ENCODE measurements at places on chromosomes 2 and 18.

GRCh38 chr2:206245265-206245672, 29.2 kb upstream of the ZDBF2 start:
- H3K36me3 ChIP-seq: no peaks in the 10 kb centered on the region
- H3K27ac ChIP-seq: no peak overlapping the region
- no peak for DNase-seq

GRCh38 chr2:160210599-160211138, 10.6 kb upstream of the ITGB6 start:
- peak overlapping the region; percentile 96 for H3K27ac ChIP-seq
- no peaks in the 10 kb centered on the region for H3K27me3 ChIP-seq
- no peaks in the 10 kb centered on the region for H3K36me3 ChIP-seq
- no peak for DNase-seq

- no peaks in the 10 kb centered on the region for H3K36me3 ChIP-seq
- H3K27me3 ChIP-seq: no peaks in the 10 kb centered on the region
- H3K27ac ChIP-seq: no peak overlapping the region
- peaks cover 16% of the 10 kb centered on the region for H3K4me1 ChIP-seq
Observed at GRCh38 chr2:159605441-159606178, 10.7 kb downstream of the BAZ2B start.

DNA sequence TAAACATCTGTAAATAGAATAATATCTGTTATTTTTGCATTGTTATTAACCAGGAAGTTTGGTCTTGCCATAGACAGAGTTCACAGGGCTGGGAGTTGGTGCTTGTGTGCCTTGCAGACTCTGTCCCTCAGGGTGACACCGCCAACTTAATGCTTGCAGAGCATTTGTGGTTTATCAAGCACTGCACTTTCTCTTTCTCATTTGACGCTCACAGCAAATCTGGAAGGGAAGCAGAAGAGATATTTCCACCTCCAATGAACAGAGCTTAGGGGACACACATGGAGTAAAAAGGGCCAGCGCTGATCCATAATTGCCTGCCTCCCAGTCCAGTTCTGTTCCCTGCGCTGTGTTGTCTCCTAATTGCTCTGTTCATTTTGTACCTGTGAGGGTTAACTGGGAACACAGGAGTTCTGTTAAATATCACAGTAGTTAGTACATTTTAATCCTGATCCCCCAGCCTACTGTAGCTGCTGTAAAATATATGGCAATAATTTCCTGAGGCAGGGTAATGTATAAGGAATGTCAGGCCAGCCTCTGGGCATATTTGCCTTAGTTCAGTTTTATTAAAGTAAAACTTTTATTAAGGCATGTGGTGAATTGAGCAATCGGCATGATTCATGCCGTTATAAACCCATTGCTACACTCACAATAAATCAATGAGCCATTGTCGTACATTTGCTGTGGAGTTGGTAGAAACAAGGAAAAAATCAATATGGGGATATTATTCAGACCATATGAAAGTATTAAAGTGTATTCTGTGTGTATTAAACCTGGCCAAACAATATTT, 182.5 kb upstream of the OSR1 start:
- peak overlapping the region; percentile 66 for H3K4me3 ChIP-seq
- H3K27ac ChIP-seq: peak overlapping the region; percentile 79
- H3K27me3 ChIP-seq: no peaks in the 10 kb centered on the region
- peak; percentile 92 for DNase-seq

GRCh38 chr18:26457611-26458353, 90.6 kb downstream of the KCTD1 start:
- no peak overlapping the region for H3K4me3 ChIP-seq
- H3K27me3 ChIP-seq: no peaks in the 10 kb centered on the region
- no peak for DNase-seq
- peaks cover 18% of the 10 kb centered on the region for H3K36me3 ChIP-seq
- H3K27ac ChIP-seq: peak overlapping the region; percentile 71
- peaks cover 40% of the 10 kb centered on the region for H3K4me1 ChIP-seq

- H3K27me3 ChIP-seq: no peaks in the 10 kb centered on the region
- no peak for DNase-seq
- no peaks in the 10 kb centered on the region for H3K4me1 ChIP-seq
- peak overlapping the region; percentile 69 for H3K27ac ChIP-seq
- H3K4me3 ChIP-seq: peak overlapping the region; percentile 41
Observed at GRCh38 chr18:9824952-9825371, 60.8 kb upstream of the TXNDC2 start.

DNA sequence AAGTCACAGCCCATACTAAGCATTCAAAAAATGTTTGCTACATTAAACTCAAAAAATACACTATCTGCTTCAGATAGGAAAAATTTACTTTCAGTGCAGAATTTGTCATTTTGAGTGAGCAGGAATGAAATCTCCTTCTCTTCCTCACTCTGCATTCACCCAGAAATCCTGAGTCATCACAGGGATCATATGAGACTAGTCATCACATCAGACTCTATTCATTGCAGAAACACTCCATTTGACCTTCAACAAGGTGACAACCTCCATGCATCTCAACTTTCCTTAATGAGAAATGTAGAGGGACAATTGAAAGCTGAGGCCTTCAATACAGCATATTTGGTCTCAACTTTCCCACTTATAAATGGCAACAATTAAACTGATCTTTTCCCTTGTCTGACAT, 130.4 kb upstream of the CYP26B1 start:
- H3K36me3 ChIP-seq: no peaks in the 10 kb centered on the region
- 0 out of 2 replicates have a peak overlapping the region, but pooled peaks have one; percentile 36 for H3K27ac ChIP-seq
- peak; percentile 57 for DNase-seq
- no peak overlapping the region for H3K4me3 ChIP-seq
- peaks cover 1% of the 10 kb centered on the region for H3K27me3 ChIP-seq

GRCh38 chr2:136117909-136118818, at the start of gene CXCR4:
TSS of gene CXCR4 (minus strand) at chr2:136118149. CDS start at chr2:136118060, 89 bp downstream.
- no peaks in the 10 kb centered on the region for H3K36me3 ChIP-seq
- H3K27me3 ChIP-seq: peaks cover 42% of the 10 kb centered on the region
- no peak for DNase-seq
- H3K4me3 ChIP-seq: peak within 1 kb of the TSS; percentile 66
- no peak within 1 kb of the TSS for H3K27ac ChIP-seq
- 0 out of 2 replicates have a peak, but pooled peaks cover 8% of the 10 kb centered on the region for H3K4me1 ChIP-seq

- H3K4me3 ChIP-seq: no peak overlapping the region
- H3K36me3 ChIP-seq: no peaks in the 10 kb centered on the region
- H3K27me3 ChIP-seq: peaks cover 3% of the 10 kb centered on the region
- H3K27ac ChIP-seq: no peak overlapping the region
- H3K4me1 ChIP-seq: no peaks in the 10 kb centered on the region
Observed at GRCh38 chr2:157441072-157441454, 2.8 kb downstream of the CYTIP start.

DNA sequence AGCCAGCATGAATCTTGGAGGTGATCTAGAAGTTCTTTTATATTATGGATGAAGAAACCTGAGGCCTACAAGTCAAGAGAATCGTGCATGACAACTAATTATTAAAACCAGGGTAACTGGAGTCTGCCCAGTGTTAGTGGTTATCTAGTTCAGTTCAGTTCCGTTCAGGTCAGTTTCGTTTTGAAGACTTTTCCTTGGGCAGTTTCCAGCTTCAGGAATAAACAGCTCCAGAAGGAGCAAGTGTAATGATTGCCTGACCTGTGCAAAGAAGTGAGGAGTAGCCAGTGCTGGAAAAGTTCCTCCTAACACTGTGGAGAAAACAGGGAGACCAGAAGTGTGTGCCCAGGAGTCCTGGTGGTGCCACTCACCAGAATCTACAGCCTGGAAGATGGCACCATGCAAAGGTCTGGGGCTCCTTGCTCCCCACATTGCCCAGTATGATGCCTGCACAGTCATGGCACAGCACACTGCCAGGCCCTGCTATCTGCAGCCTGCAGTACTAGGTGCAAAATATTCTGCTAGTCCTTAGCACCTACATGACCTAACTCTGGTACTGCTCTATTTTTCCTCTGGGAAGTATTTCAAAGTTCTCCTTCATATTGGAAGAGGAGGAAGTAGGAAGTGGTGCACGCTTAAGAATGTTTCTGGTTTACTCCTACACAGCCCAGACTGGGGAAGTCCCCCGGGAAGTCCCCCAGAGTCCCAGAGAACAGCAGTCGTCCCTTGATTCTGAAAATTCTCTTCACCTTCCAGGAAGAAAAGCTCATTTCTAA, 65.8 kb downstream of the SUMO1 start:
- peaks cover 10% of the 10 kb centered on the region for H3K4me1 ChIP-seq
- no peak overlapping the region for H3K27ac ChIP-seq
- no peak for DNase-seq
- H3K36me3 ChIP-seq: no peaks in the 10 kb centered on the region
- no peaks in the 10 kb centered on the region for H3K27me3 ChIP-seq
- H3K4me3 ChIP-seq: no peak overlapping the region

DNA sequence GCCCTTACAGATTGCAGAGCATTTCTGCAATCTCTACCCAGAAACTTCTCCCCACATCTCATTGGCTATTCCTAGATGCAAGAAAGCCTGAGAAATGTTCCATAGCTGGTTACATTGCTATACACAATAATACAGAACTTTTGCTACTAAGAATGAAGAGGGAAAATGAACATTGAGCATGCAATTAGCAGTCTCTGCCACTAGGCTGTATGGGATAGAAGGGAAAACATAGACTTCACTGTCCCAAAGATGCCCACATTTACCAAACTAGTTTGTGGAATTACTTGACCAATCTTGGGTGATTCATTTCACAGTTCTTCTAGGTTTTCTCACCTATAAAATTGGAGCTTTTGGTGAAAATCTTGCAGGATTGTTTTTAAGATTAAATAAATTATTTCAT, 265.7 kb upstream of the NT5C1B start:
- H3K4me3 ChIP-seq: no peak overlapping the region
- H3K36me3 ChIP-seq: no peaks in the 10 kb centered on the region
- peaks cover 12% of the 10 kb centered on the region for H3K4me1 ChIP-seq

DNA sequence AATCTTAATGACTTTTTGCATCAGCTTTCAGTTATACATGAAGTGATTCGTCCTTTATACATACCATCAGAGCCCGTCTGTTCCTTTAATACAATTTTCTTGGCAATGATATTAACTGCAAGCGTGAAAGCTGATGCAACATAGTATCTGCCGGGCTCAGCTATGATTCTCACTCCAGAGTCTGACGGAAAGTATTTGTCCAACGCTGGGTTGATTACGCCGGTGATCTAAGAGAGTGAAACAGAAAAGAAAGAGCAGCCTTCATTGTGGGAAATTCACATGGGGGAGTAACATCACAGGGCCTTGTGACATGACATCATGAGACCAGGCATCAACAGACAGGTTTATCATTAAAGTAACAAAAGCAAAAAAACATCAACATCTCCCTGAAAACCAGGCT, 6.2 kb downstream of the ODC1 start:
- DNase-seq: no peak
- no peak overlapping the region for H3K4me3 ChIP-seq
- peak overlapping the region; percentile 17 for H3K27ac ChIP-seq
- peaks cover 6% of the 10 kb centered on the region for H3K27me3 ChIP-seq
- peaks cover 38% of the 10 kb centered on the region for H3K36me3 ChIP-seq

- peak overlapping the region; percentile 28 for H3K4me3 ChIP-seq
- DNase-seq: no peak
- peak overlapping the region; percentile 75 for H3K27ac ChIP-seq
- no peaks in the 10 kb centered on the region for H3K27me3 ChIP-seq
Observed at GRCh38 chr2:9895669-9896590, 52.7 kb downstream of the TAF1B start.

DNA sequence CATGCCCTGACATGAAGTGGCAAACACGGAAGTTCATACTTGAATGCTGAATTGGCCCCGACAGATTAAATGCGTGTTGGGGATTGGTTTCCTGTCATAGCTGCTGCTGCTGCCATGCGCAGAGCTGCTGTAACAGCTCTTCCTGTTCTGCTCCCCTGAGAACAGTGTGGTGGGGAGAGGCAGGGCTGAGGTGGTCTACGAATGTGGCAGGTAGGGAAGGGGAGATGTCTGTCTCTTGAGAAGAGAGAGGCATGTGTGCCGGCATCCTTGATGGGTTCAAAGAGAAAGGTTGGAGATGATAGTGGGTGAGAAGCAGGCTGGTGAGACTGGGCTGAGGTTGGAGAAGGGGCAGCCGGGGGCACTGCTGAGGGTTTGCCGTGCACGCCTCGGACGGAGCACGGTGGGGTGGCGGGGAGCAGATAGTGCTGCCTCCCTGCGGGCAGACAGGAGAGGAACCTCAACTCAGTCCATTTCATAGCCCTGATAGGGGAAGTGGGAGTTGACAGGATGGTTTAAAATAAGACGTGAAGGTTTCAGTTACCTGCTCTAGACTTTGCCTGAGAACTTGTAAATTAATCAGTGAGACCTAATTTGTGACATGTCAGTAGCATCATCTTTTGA, 46.1 kb downstream of the TMEM185B start:
- no peak overlapping the region for H3K27ac ChIP-seq
- H3K36me3 ChIP-seq: no peaks in the 10 kb centered on the region
- DNase-seq: no peak
- H3K4me1 ChIP-seq: no peaks in the 10 kb centered on the region
- H3K27me3 ChIP-seq: peaks cover 24% of the 10 kb centered on the region

DNA sequence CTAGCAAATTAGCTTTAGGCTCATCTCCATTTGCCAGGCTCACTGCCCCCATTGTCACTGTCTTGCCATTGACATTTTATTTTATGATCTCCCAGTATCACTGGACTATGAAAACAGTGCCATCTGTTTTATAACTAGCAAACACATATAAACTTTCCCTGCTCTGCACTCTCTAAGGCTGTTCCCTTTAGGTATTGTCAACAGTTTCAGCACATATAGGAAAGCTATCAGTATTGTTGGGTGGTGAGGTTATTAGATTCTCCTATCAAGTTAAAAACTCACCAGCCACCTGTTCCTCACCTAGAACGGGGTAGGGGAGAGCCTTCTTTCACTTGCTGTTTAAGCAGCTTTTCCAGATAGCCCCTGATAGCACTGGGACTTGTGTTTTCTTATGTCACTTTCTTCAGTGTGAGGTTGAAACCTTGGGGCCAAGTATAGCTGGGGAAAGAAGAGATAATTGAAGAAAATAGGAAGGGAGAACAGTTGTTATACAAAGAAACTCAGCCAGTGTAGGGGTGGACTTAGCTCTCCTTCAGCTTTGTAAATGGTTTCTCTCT, 32.5 kb downstream of the CFLAR start:
- H3K4me3 ChIP-seq: peak overlapping the region; percentile 84
- peaks cover 45% of the 10 kb centered on the region for H3K36me3 ChIP-seq
- peaks cover 6% of the 10 kb centered on the region for H3K27me3 ChIP-seq
- H3K27ac ChIP-seq: peak overlapping the region; percentile 99

GRCh38 chr2:177939211-177939610, 133.4 kb downstream of the PDE11A start:
- no peak for DNase-seq
- H3K4me1 ChIP-seq: no peaks in the 10 kb centered on the region
- no peaks in the 10 kb centered on the region for H3K36me3 ChIP-seq
- no peak overlapping the region for H3K27ac ChIP-seq

GRCh38 chr2:118642501-118642900, 204.9 kb downstream of the EN1 start:
- no peak overlapping the region for H3K27ac ChIP-seq
- no peak for DNase-seq
- H3K36me3 ChIP-seq: no peaks in the 10 kb centered on the region
- no peak overlapping the region for H3K4me3 ChIP-seq
- peaks cover 6% of the 10 kb centered on the region for H3K4me1 ChIP-seq
- H3K27me3 ChIP-seq: peaks cover 2% of the 10 kb centered on the region

- peaks cover 1% of the 10 kb centered on the region for H3K27me3 ChIP-seq
- no peaks in the 10 kb centered on the region for H3K36me3 ChIP-seq
- H3K27ac ChIP-seq: no peak overlapping the region
- H3K4me1 ChIP-seq: no peaks in the 10 kb centered on the region
Observed at GRCh38 chr2:232327105-232328031, 51.2 kb upstream of the ALPP start.

All from HFFc6 (cell line).